ENCODE measurements at places on chromosomes 7 and 10.

- DNase-seq = no peak
These were observed 19.6 kb downstream of the GRID1 start for GRCh38 chr10:86346799-86347665.

GRCh38 chr10:23522345-23522744 is 83.5 kb downstream of the OTUD1 start:
- DNase-seq = no peak

GRCh38 chr7:12770227-12770975 is 83.0 kb downstream of the ARL4A start:
- no peak for DNase-seq

GRCh38 chr10:103855852-103856796 is 748 bp upstream of the SH3PXD2A start:
- no peak for DNase-seq

DNA sequence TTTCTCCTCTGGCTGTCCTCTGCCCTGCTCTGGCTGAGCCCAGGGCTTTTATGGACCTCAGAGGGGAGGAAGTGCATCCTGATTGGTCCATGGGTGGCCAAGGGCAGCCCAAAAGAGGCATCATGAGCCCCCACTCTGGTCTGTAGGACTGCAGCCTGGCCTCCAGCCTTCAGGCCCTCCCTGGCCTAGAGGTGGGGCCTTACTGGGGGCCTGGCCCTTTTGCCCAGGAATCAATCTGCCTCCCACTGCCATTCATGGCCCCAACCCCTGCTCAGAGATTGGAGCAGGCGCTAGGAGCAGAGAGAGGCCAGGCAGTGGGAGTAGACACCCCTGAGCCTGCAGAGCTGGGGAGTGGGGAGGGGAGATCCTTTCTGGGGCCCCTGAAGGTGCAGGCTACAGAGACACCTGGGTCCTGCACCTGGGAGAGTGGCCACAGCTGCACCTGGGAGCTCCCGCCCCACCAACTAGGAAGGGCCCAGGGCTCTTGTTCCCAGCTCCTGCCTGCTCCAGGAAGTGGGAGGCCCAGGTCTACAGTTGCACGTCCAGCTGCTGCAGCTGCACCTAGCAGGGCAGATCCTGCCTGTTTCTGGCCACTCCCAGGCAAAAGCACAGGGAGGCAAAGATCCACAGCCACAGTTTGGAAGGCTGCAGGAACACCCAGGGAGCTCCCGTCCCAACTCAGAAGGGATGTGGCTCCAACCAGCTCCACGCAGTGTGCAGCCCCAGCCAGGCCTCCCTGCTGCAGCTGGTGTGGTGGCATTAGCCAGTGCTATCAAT is 6.4 kb upstream of the DYNC2I1 start:
- DNase-seq = no peak
